M059J (cell line): ENCODE measurements at places on chromosomes 1 and 21. TPM values are rescaled to one million over a fixed set of nuclear protein-coding genes. Genes with fewer than 3 reads are reported as not detected.
A peak's percentile ranks its signal among the peaks of the same experiment; 100 is the strongest.

The SH2D5 gene
- total RNA-seq, result 1.1 and 2.1 TPM in 2 replicates

The SDF4 gene
- total RNA-seq, result 100 and 196 TPM in 2 replicates

- DNase-seq, result no peak
Observed at GRCh38 chr1:61255358-61255703, 173.0 kb downstream of the NFIA start.

DNA sequence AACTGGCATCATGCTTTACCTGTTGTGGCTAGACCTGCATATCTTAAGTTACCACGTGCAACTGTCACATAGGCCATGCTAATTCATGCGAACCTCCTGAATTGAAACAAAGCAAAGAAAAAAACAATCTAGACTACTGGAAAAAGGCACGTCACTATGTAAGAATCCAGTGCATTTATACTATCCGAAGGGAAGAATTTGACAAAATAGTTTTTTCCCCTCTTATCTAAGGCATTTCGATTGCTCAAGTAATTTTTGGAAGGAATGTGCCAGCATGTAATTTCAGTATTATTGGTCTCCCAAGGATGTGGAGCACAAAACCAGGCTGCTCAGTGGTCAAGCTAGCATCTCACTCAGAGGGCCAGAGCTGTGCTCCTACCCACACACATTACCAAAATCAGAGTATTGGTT lies 31.5 kb upstream of the C1orf198 start:
- DNase-seq, result peak; percentile 34

DNA sequence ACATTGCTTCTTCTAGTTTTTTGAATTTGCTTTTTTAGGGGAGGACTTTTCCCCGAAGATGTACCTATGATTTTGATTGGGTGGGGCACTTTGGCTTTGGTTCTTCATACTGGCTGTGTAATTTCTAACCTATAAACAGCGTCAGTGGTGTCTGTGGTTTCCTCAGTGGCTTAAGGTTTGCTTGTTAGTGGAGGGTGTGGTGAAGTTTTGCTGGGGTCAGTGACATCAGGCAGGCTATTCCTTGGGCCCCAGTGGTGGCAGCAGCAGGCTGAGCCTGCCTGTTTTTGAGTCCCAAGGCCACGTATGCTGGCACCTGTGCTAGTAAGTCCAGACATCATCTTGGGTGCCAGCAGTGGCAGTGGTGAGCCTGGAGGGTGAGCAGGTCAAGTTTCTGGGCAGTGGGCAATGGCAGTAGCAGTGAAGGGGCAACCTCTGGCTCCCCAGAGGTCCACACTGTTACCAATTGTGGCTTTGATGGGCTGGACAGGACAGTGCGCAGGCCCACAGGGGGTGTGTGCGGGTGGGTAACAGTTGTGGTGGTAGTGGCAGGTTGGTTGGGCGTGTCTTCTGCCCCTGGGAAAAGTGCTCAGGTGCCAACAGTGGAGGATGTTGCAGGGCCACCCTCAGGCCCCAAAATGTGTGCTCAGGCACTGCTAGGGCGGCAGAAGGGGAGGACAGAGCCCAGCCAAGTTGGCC lies 54.9 kb upstream of the B3GALT2 start:
- no peak for DNase-seq

The LRRN2 gene
- 0.02 TPM in 1 of 2 replicates, not detected in the other for total RNA-seq

DNA sequence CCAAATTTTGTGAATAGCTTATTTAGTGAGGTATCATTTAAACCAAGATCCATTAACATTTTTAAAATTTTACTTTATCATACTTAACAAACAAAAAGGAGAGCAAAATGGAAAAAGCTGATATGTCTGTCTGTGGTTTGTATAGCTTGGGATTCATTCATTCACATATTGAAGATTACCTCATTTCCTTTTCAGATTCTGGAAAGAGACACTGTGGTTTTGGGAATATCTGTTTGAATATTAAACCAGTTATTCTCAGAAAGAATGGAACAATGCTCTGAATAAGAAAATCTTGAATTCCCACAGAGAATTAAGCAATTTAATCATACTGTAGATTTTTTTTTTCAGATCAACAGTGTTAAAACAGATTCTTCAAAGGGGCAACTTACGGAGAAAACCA lies 93.8 kb upstream of the PRDX6 start:
- DNase-seq, result no peak

The KCNQ4 gene
- total RNA-seq, result 0.05 TPM in 1 of 2 replicates, not detected in the other

DNA sequence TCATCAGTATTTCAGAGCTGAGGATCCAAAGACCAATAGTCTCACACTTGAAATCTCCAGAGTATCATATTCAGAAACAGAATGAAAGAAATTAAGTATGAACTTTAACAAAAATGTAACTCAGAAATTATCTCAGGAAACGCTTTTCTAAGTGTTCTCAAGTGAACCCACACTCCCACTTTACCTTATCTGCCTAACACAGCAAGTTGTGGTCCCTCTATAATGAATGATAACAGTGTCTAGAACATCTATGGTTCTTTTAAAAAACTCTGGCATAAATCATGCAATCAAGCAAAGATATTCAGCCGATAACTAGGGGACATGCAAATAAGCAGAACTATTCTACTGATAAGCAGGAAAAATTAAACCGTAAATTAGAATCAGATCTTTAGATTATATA lies 1574.2 kb downstream of the PLA2G4A start:
- DNase-seq, result no peak

GRCh38 chr1:25869909-25870606 lies 5.5 kb downstream of the PAQR7 start:
- no peak for DNase-seq

DNA sequence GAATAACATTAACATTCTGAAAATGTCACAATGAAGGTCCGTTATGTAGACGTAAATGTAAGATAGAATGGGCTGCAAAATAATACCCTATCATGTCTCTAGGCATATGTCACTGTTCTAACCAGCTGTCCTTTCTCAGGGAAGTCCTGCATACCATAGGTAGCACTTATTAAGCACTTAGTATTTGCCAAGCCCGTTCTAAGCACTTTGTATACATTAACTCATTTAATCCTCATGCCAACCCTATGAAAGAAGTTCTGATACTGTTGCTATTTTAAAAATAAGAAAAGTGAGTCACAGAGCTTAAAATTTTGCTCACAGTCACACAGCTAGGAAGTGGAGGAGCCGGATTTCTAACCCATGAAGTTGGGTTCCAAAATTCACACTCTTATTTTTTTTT lies 15.7 kb downstream of the GAS5 start:
- no peak for DNase-seq

DNA sequence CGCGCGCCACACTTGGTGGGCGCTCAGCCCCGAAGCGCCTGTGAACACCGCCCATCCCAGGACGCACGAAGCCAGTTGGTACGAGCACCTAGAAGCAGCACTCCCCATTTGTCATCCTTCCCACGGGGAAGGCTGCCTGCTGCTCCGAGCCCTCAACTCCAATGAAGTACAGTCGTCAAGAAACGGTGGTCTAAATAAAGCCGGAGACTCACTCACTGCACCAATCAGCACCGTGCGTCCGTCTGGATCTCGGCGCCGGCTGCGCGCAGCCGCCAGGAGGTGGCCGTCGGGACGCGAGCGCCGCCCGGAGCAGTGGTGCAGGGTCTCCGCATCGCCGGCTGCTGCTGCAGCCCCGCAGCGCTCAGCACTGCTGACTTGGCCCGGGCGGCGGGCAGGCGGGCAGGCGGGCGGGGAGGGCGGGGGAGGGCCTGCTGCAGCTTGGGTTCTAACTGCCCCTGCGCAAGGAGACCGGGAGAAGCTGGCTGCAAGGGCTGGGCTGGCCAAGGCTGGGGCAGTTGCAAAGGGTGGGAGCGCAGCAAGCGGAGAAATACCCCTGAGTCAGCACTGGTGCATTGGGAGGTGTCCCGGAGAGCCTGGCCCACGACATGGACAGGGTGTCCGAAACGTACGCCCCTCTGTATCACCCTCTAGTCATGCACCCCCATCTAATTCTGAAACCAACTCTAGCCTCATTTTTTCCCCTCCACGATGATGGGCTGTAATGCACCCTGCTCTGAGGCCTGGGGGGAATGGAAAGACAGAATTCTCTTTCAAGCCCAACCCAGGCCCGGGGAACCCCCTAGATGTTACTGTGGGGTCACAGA lies 35.8 kb upstream of the H6PD start:
- DNase-seq, result no peak

The CLCNKA gene
- 0.42 TPM in 1 of 2 replicates, not detected in the other for total RNA-seq

The ZNF281 gene
- total RNA-seq, result 17.2 and 24.3 TPM in 2 replicates

GRCh38 chr1:155261493-155261851 lies 688 bp downstream of the SCAMP3 start:
- DNase-seq, result no peak

- DNase-seq, result no peak
Observed at GRCh38 chr1:12063141-12064072, at the start of gene TNFRSF8. TSS of gene TNFRSF8 (plus strand) at chr1:12063303. CDS start at chr1:12063599, 296 bp downstream.

The C1orf226 gene
- total RNA-seq, result 2.2 and 2.6 TPM in 2 replicates

GRCh38 chr1:44316231-44316759 lies 38.8 kb downstream of the ERI3 start:
- DNase-seq, result no peak

GRCh38 chr1:118948846-118949245 lies 39.3 kb downstream of the TBX15 start:
- DNase-seq, result peak; percentile 34

The S100A3 gene
- 5.2 and 5.8 TPM in 2 replicates for total RNA-seq

- peak; percentile 14 for DNase-seq
Observed at GRCh38 chr1:77313491-77313890, 31.7 kb downstream of the AK5 start.

DNA sequence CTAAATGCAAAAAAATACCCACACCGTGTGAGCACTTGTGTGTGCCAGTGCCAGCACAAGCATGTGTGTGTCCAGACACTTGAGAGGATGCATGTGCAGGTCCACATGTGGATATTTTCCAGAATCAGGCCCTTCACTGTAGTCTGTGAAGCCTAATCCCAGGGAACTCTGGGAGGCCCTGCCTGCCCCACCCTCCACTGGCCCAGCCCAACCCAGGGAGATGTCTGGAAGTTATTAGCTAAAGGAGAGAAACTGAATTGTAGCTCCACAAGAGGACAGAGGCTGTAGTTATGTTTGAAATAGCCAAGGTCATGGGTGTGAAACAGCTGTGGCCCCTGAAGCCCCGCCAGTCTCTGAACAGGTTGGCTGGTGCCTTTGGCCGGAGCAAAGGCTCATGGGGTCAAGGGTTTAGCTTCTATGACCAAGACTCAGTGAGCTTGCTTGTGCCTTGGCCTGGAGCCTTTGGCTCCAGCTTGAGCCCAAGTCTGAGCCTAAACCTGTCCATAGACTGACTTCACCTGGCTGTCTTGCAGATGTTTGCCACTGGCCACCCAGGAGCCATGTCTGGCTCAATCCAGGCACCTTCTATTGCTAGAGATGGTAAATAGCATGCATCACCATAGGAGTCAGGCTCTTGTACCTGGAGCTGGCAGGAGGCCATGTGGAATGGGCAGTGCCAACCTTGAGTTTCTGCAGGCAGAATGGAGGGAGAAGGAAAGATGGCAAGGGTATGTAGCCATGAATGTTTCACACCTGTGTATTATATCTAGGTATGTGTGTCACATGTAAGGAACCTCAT lies 69.9 kb downstream of the TMEM53 start:
- DNase-seq, result no peak

The CHRNB2 gene
- not detected in 2 replicates for total RNA-seq

GRCh38 chr1:234554218-234554697 lies 55.7 kb downstream of the IRF2BP2 start:
- no peak for DNase-seq

GRCh38 chr1:88298506-88298905 lies 385.6 kb upstream of the PKN2 start:
- no peak for DNase-seq

The CAMK2N1 gene
- total RNA-seq, result 5.2 and 7.2 TPM in 2 replicates

DNA sequence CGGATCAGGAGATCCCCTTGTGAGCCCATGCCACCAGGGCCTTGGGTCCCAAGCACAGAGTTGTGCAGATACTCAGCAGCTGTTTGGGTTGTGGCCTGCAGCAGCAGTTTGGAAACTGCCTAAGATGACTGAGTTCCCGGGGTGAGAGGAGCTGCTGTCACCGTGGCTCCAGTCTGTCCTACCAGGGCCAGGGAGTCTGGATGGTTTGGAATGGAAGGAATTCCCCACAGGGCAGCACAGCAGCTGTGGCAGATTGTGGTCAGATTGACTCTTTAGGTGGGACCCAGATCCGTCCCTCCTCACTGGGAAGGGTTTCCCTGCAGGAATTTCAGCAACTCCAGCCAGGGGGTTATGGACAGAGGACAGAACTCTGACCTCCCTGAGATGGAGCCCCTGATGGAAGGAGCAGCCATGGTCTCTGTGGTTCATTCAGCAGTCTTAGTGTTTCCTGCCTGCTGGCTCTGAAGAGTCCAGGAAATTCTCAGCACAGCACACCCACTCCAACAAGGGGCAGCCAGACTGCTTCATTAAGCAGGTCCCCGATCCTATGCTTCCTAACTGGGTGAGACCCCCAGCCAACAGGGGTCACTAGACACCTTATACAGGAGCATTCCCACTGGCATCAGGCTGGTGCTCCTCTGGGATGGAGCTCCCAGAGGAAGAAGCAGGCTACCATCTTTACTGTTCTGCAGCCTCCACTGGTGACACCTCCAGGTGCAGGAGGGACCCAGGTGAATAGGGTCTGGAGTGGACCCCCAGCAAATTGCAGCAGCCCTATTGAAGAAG lies 51.5 kb upstream of the TNFSF4 start:
- peak; percentile 87 for DNase-seq

DNA sequence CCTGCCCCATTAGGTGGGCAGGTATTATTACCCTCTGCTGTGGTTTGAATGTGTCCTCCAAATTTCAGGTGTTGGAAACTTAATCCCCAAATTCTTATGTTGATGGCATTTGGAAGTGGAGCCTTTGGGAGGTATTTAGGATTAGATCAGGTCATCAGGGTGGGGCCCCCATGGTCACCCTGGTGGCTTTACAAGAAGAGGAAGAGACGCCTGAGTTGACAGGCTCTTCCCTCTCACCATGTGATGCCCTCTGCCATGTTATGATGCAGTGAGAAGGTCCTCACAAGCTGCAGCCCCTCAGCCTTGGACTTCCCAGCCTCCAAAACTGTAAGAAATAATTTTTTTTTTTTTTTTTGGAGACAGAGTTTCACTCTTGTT lies 8.8 kb upstream of the THEMIS2 start:
- no peak for DNase-seq

The PDPN gene
- total RNA-seq, result 2.0 and 4.1 TPM in 2 replicates

The PM20D1 gene
- total RNA-seq, result not detected in 2 replicates

DNA sequence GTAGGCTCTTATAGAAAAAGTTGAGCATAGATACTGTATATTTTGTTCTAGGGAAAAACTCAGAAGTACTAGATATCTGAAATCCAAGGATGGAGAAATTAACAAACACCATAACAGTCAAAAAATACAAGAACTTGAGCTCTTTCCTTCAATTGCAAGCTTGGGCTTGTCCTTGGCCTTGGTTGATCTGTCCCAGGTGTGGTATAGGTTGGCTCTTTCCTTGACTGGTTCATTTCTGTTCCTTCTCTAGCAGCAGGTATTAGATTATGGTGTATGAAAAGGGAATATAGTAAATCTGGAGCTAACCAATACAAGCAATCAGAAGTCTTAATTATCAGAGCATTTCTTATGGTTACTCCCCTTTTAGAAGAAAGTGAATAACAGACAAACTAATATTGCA lies 198.6 kb downstream of the GPATCH2 start:
- no peak for DNase-seq
